ENCODE measurements at places on chromosomes 16 and 17.

GRCh38 chr17:9928601-9929333 is 23.7 kb upstream of the RCVRN start:
- DNase-seq, result peak; percentile 52

DNA sequence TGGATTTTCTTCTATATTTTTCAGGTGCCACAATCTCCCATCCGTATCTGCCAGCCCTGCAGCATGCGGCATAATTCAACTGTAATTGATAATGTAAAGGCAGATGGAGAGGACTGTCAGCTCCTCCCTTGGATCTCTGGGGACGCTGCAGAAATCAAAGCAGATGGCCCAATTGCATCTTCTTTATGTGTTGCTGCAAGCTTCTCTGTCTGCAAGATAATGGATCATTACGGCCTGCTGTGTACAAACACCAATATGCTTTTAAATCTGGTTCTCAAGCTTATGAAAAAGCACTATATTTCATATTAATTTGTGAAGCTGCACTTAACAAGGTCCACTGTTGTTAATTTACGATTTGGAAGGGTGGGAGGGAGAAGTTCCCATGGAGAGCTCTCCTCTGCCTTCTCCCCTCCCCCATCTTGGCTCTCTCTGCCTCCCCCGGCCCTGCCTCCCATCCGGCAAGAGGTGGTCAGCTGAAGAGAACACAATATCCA is 607.5 kb downstream of the TOX3 start:
- no peak for DNase-seq

- no peak for DNase-seq
Observed at GRCh38 chr17:17361867-17362539, 58.8 kb downstream of the NT5M start.

DNA sequence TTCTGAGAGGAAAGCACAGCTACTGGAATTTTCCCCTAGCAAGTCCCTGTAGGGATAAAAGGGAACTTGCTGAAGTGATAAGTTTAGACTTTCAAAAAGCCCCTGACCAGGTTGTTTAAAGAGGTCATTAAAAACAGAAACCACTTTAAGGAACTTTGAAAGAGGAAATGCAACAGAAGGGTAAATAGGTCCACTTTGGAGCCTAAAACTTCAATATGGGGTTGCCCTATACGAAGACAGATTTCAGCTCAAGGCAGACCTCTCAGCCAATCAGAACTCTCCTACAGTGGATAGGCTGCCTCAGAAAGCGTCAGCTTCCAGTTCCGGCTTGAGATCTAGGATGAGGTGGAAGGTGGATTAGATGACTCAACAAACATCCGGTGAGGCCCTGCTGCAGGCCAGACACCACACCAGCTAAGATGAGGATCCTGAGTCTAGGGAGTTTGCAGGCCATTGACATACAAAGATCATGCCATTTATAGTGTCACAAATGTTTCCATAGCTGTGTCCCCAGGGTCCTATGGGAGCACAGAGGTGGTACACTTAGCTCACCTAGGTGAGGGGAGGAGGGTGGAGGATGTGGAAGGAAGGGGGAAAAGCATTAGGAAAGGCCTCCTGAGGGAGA is 7.9 kb upstream of the MFSD6L start:
- DNase-seq, result no peak

- no peak for DNase-seq
Observed at GRCh38 chr16:29698484-29699323, 19.7 kb downstream of the QPRT start.

DNA sequence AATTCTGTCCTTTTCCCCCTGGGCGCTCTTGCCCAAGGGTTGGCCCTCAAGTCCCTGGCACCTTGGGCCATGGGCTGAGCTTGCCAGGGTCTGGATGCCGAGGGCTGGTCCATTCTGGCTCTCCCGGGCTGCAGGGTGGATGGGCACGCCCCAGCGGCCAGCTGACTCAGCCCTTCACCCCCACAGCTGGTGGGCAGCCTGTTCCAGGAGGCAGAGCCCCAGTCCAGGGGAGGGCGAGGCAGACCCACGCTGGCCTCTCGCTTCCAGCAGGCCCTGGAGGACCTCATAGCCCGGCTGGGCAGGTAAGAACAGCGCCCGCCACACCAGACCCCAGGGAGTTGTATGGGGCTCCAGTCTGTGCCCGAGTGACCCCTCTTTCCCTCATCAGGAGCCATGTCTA is 15.0 kb downstream of the MYO15B start:
- no peak for DNase-seq

GRCh38 chr17:79732804-79733691 is 2.3 kb downstream of the ENPP7 start:
- peak; percentile 54 for DNase-seq

GRCh38 chr16:13936596-13937081 is 16.7 kb downstream of the ERCC4 start:
- peak; percentile 36 for DNase-seq

- DNase-seq, result no peak
Observed at GRCh38 chr16:84341528-84342295, 26.6 kb upstream of the ATP2C2 start.

- peak; percentile 81 for DNase-seq
Observed at GRCh38 chr17:55330344-55330933, 65.7 kb downstream of the HLF start.

DNA sequence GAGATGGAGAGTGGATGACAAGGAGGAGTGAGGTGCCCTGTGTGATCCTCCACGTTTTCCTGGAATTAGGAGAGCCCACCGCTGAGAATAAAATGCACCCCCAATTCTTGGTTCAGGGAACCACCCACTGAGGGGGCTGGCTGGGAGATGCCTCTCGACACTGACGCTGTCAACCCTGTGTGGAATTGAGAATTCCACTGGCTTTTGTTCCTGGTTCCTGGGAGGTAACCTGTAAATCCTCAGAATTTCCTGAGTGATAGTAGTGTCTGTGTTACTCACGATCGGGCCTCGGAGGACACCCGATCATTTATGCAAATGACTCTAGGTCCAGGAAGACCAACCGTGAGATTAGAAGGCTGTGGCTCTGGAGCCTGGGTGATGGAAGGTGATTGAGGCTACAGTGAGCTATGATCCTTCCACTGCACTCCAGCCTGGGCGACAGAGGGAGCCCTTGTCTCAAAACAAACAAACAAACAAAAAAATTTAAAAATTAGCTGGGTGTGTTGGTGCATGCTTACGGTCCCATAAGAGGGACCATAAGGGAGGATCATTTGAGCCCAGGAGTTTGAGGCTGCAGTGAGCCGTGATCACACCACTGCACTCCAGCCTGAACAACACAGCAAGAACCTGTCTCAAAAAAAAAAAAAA is 11.7 kb upstream of the PRPSAP1 start:
- DNase-seq, result no peak

DNA sequence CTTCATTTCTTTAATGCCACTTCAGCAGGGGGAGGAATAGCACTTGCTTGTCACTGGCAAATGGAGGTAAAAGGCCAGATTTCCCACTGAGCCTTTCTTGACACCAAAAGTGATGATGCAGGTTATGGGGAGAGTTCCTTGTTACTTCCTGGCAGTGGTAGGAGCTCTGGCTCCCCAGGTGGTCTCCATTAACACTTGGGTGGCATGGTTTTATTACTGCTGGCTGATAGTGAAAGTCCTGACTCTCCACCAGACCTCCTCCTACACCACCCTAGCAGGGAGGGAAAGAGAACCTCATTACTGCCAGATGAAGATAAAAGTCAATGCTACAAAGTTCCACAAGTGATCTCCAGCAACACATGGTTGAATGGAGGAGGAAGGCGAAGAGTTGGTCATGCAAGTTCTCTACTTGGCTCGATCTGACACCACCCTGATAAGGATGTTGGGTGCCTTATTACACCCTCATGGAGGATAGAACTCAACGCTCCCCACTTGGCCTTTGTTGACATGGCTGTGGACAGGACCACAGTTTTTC is 152.7 kb upstream of the GNAO1 start:
- DNase-seq, result no peak

DNA sequence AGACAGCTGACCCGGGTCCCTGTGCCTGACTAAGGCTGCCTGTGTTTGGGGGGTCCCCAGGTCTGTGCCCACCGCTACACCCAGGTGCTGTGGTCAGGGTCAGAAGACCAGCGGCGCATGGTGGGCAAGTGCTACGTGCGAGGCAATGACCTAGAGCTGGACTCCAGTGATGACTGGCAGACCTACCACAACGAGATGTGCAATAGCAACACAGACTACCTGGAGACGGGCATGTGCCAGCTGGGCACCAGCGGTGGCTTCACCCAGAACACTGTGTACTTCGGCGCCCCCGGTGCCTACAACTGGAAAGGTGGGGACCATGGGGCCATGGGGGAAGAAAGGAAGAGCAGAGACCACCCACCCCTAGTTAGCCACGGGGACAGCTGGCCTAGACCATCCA is 12.1 kb downstream of the ITGA3 start:
- DNase-seq, result no peak

DNA sequence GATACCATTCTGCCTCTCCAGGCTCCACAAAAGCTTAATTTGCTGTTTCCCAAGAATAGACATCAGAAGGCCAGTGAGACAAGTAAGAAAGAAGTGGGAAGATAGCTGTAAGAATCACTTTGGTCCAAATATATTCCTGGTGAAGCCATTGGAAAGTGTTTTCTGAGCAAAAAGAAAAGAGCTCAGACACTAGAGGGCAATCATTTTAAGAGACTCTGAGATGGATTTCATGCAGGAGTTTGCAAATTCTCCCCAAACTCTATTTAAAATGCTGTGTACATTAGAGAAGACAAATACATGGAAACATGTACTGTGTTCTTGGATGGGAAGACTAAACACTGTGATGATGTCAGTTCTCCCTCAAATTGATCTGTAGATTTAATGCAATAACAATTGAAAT is 8.0 kb upstream of the SLC6A2 start:
- no peak for DNase-seq

- DNase-seq, result no peak
Observed at GRCh38 chr17:39943702-39944392, 16.3 kb downstream of the LRRC3C start.

GRCh38 chr16:66389256-66390176 is 23.0 kb downstream of the CDH5 start:
- DNase-seq, result no peak

- DNase-seq, result no peak
Observed at GRCh38 chr16:4389051-4389955, 17.7 kb downstream of the VASN start.

DNA sequence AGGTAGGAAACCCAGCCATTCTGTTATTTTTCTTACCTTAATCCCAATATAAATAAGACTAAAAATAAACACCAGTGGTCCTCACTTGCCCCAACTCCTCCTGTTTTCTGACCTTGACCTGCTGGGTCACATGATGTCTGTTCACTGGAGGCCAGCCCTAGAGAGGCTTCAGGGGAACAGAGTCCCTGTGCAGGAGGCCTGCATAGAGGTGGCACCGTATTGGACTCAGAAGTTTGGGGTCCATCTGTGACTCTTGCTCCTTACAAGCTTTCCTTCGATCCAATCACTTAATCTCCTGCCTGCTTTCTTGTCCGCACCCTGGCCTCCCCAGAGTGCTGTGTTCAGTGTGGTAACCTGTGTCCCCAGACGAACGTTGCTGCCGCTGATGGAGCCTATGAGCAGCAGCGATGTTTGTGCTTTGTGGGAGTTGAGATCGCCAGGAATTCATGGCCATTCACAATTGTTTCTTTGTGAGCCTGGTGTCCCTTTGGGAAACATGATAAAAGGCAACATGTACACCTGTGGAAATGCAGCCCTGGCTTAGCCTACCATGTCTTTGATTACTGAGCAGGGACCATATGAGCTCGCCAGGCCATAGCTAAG is 4.7 kb downstream of the IGSF6 start:
- DNase-seq, result peak; percentile 45

GRCh38 chr16:64132190-64132589 is 989.7 kb downstream of the CDH11 start:
- DNase-seq, result no peak

- DNase-seq, result no peak
Observed at GRCh38 chr17:34633351-34633750, 54.0 kb downstream of the TMEM132E start.

DNA sequence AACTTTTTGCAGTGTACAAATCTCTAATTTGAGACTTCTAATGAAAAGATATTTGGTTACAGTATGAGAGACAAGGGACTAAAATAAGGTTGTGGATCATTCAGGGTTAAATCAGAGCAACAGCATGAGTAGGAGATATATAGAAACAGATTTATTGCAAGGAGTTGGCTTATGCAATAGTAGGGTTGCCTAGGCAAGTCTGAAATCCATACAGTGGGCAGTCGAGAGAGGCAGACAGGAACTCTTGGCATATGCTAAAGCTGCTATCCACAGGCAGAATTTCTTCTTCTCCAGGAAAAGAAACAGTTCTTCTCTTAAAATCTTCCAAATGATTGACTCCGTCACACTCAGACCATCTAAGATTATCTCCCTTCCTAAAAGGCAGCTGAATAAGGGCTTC is 500.8 kb downstream of the MAF start:
- DNase-seq, result no peak

DNA sequence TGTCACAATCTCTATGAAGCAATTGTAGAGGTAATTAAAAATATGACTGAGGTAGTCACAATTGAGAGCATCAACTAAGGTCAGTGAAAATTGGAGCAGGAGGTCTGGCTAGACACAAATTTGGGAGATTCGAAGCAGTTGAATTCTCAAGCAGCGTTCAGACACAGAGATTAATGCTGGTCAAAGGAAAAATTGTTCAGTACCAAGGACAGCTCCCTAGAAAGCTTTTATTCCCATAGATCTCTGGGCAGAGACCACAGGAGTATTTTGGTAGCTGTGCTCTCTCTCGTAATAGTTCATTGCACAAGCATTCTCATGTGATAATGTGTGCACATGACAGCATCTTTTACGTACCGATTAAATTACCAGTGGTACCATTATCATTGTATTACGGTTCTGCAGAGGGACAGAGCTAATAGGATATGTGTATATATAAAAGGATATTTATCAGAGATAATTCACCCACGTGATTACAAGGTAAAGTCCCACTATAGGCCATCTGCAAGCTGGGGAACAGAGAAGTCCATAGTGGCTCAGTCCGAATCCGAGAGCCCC is 387.5 kb upstream of the HSBP1 start:
- DNase-seq, result peak; percentile 19

GRCh38 chr16:87461466-87461991 is 31.3 kb downstream of the ZCCHC14 start:
- DNase-seq, result peak; percentile 97

- DNase-seq, result no peak
Observed at GRCh38 chr16:83433201-83433600, 374.6 kb upstream of the HSBP1 start.

DNA sequence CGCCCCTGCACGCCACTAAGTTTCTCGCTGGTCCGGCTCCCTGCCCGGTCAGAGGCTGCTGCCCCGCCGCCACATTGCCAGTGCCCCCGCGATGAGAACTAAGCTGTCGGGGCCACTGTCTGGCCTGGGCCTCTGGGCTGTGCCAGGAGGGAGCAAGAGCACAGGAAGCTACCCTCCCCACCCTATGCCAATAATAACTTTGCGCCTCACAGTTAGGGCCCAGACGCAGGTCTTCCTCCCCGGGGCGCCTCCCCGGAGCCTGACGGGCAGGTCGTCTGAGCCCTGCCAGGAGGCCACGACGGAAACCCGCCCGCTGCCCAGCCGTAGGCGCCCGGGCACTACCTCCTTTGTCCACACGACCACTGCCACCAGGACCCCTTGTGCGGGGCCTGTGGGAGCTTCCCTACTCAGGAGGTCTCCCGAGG is 1.5 kb downstream of the ZFPM1 start:
- DNase-seq, result no peak

GRCh38 chr17:57400648-57401047 is 144.3 kb downstream of the MSI2 start:
- DNase-seq, result no peak

GRCh38 chr17:42255445-42255844 is 20.7 kb downstream of the STAT5B start:
- DNase-seq, result no peak

- DNase-seq, result no peak
Observed at GRCh38 chr17:72804949-72805707, 287.4 kb downstream of the SLC39A11 start.
